ENCODE measurements at places on chromosomes 12 and 14. TPM values are rescaled to one million over a fixed set of nuclear protein-coding genes. Genes with fewer than 3 reads are reported as not detected.

DNA sequence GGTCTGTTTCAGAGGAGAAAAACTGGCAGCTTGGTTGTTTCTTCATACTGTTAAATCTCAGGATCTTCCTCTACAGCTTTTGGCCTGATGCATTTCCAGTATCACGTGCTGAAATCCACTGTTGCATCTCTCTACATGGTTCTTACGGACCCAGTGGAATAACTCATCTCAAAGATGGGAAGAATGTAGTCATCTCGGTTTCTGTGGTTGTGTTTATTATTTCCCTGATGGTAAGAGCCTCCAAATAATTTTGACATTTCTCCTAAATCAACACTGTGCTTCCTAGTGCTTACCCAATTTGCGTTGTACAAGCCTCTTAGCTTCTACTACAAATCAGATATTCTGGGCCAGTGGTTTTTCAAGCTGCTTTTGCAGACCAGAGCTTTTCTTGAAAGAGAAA is 812.8 kb downstream of the C12orf50 start:
- no peak for DNase-seq

Gene CMA1
- not detected for total RNA-seq

DNA sequence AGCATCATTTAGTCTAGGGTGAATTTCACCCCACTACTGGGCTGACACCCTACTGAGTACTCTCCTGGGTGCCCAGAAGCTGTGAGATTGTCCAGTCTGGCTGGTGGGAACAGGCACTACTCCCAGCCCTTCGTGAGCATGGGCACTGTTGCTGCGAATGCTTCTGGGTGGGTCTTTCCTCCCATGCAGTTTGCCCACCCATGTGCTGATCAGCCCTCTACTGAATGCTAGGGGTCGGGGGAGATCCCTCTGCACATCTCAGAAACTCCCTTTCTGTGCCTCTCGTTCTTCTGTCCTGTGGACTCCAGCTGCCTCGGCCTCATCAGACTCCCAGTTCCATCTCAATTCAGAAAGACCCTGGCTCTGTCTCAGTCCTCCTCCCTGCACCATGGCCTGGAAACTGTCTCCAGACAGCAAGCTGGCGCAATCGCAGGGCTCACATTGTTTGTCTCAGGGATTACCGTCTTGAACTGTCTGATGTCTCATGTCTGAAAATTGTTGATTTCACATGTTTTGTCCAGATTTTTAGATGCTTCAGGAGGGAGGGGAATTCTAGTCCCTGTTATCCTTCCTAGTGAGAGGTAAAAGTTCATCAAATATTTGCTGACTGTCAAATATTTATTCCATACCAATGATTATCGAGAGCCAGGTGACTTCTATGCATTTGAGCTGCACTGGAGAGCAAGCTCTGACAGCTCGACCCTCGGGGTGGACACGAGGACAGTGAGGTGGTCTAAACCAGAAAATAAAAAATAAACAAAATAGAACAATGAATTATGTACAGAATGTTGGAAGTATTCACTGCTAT is 316.6 kb upstream of the RTL1 start:
- no peak for DNase-seq

- no peak for DNase-seq
Measured at GRCh38 chr12:67811437-67812361, 163.2 kb downstream of the DYRK2 start.

Gene KRT2
- not detected for total RNA-seq

GRCh38 chr14:29223947-29224346 is 457.4 kb downstream of the FOXG1 start:
- DNase-seq = no peak

DNA sequence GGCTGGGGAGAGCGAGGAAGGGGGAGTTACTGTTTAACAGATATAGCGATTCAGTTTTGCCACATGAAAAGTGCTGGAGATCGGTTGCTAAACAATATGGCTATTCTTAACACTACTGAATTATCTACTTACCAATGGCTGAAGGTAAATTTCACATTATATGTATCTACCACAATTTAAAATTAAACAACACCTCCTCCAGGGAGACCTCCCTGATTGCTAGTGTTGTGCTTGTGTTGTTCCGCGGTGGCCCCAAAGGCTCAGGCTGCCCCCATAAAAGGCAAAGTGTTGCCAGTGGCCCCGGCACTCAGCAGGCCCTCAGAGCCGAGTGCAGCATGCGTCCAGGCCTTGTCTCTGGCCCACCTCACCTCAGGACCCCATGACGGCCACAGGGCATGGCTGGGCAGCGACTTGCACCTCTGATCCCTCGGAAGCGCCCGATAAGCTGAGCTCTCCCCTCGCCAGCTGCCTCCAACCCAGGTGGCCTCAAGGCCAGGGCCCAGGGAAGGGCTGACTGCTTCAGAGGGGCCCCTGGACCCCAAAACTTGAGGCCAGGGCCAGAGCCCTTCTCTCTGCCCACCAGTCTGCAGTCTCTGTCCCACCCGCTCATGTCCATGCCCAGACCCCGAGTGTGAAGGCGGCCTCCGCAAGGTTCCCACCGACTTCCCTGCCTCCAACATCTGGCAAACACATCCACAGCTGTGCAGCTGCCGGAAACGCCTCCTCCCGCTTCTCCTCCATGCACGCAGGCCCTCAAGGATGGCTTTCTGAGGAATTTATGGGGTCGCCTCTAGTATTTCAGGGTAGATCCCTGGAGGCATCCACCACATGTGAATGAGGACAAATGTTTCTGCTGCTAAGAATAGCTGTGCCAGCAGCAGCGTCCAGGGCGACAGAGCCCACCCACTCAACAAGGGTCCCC is 60.0 kb downstream of the NCOR2 start:
- DNase-seq = no peak
